ENCODE measurements at places on chromosomes 4 and X.

- no peak for DNase-seq
Measured at GRCh38 chrX:38627683-38628082, 66.3 kb downstream of the TSPAN7 start.

GRCh38 chr4:10963958-10964703 lies 279.6 kb upstream of the CLNK start:
- no peak for DNase-seq

DNA sequence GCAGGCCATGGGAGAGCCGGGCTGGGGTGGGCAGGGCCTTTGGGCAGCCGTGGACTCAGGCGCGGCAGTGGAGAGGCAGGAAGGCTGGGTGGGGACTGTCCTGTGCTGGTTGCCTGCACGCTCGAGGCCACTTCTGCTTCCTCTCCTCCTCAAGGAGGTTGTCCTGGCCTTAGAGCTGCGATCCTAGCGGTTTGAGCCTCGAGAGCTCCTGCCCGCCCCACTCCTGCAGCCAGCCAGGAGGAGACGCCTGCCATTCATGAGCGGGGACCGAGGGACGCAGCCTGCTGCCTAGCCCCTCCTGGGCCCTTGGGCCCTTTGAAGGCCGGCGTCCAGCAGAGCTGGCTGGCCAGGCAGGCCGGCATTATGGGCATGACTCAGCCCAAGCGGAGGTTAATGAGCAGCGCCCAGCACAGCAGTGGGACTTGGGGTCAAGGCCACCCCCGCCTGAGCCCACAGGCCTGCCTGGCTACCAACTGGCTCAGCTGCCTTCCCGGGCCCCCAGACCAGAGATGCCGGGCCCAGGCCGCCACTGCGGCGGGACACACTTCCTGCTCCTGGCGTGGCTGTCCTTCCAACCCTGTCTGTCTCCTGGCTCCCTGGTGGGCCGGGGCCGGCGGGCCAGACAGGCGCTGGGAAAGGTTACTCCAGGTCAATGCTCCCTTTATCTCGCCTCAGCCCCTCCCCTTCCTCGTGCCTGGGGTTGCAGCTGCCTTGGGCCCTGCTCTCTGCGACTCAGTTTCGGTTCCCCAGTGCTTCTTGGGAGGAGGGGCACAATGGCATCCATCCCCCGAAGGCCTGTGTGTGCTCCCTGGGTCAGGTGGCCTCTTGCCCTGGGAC lies 1.8 kb downstream of the ABCD1 start:
- DNase-seq = no peak

- DNase-seq = peak; percentile 39
Measured at GRCh38 chr4:44446801-44447562, 1.6 kb downstream of the KCTD8 start.

DNA sequence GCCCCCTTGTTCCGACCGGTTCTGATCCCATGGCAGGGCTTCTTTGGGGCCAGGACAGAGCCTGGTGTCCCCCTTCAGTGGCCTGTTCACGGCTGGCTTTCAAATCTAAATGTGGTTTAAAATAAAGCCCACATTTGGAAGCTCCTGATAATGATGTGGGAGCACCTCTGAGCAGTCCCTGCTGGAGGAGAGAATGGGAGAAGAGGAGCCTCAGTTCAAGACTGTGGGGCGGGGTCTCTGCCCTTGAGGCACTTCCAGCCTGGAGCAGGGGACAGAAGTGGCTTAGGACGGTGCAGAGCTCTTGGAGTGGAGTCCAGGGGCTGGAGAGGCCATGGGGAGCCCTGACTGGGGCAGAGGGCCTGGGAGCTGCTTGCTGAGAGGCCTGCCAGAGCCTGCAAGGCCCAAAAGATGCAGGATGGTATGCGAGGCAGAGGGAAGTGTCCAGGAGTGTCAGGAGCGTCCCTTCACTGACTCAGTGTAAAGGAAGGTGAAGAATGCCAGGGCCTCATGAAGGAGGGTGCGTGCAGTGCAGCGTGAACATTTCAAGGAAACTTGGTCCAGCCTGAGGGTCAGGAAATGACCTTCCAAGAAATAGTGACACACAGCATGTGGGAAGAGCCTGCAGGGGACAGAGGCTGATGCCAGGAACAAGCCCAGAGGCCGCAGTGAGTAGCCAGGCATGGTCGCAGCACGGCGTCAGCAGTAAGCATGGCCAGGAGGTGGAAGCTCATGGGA lies 21.1 kb upstream of the TADA2B start:
- DNase-seq = peak; percentile 51

- no peak for DNase-seq
Measured at GRCh38 chrX:129679901-129680300, 25.1 kb upstream of the APLN start.

GRCh38 chr4:17595471-17596005 lies 18.5 kb downstream of the LAP3 start:
- DNase-seq = no peak

GRCh38 chr4:156734965-156735895 lies 236.4 kb downstream of the PDGFC start:
- DNase-seq = no peak

DNA sequence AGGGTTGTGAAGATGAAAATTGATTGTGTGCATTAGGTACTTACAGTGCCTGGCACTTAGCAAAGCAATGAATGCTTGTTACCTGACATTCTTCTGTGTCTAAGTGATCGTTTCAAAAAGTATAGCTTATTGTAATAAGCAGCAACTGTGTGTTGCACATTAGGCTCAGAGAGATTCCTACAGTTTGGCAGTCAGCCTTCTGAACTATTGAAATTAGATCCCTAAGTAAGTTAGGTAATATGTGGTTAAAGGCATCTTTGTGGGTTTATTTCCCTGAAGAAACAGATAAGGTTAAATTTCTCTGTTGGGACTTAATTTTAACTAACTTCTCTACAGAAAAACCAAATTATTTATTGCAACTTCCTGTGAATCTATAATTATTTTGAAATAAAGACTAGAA lies 93.4 kb downstream of the REPS2 start:
- no peak for DNase-seq

DNA sequence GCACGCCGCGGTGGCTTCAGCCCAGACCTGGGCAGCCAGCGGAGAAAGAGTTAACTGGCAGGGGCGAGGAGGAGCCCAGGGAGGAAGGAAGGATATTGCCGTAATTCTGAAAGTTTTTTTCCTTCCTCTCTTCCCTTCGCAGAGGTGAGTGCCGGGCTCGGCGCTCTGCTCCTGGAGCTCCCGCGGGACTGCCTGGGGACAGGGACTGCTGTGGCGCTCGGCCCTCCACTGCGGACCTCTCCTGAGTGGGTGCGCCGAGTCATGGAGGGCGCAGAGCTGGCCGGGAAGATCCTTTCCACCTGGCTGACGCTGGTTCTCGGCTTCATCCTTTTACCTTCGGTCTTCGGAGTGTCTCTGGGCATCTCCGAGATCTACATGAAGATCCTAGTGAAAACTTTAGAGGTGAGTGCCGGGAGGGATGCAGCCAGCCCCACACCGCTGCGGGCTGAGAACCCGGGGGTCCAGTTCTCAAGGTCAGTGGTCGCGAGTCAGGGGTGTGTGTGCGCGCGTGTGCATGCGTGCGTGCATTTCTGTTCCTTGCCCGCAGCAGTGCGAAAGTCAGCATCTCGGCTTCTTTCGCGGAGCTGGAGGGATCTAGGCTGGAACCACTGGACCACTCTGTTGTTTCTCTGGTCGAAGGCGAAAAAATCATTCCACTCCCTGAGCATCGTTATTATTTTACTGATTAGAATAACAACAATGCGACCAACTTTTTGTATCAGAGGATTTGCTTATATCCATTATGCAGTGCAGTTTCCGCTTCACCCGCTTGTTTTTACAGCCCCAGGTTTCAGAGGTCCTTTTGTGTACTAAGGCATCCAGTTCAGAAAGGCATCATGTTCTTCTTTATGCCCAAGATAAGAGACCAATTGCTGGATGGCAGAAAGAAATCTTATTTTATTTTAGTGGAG lies 709 bp downstream of the GPAT3 start:
- no peak for DNase-seq

GRCh38 chr4:159003420-159004253 lies 99.2 kb upstream of the RAPGEF2 start:
- no peak for DNase-seq

DNA sequence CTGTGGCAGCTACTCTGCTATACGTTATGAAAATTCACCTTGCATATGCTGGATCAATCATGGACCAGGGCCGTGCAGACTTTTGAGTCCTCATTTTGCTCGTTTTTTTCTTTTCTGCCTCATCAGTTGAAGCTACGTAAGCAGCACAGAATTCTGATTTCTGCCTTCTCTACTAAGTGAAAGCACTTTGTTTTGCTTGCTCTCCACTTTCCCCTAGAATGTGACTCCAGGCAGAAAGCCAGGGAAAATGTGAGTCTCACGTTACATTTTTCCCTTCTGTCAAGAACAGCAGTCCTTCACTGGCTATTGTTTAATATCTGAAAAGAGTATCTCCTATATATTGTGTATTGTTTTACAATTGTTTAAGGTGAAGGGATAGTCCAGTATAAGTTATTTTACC lies 1840.1 kb downstream of the PCDH7 start:
- DNase-seq = no peak

GRCh38 chr4:168723020-168723419 lies 226.2 kb downstream of the PALLD start:
- no peak for DNase-seq

- no peak for DNase-seq
Measured at GRCh38 chr4:143023239-143023918, 161.3 kb upstream of the USP38 start.

DNA sequence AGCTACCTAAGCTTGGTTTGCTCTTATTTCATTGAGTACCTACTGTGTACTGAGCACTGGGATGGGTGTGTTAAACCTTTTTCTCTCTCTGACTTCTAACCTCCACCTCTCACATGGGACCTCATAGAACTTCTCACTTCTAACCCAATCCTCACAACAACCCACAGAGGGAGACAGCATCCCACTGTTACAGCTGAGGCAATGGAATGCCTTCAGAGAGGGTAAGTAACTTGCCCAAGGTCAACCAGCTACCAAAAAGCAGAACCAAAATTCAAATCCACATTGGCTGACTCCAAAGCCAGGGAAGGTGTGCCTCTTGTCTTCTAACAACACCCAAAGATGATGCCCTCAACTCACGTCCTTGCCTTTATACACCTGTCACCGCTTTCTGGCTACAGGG lies 5.4 kb downstream of the SEL1L3 start:
- DNase-seq = no peak

GRCh38 chr4:66585767-66586166 lies 915.5 kb upstream of the EPHA5 start:
- no peak for DNase-seq

- DNase-seq = no peak
Measured at GRCh38 chr4:43337707-43338106, 445.2 kb downstream of the GRXCR1 start.

DNA sequence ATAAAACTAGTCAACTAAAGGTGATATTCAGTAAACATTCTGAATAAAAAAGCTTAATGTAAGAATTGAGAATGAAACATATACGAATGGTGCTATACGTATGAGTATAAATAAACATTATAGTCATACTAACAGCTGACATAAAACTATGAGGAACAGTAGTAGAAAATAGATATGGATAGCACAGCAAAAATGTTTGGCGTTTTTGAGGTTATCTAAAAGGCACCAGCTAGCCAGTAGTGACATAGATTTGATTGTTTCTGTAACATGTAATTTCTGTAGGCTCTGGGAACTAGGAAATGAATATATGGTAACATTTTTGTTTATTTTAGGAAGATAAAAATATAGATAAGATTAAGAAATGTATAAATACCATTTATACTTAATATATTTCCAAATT lies 69.3 kb downstream of the SNX25 start:
- no peak for DNase-seq

DNA sequence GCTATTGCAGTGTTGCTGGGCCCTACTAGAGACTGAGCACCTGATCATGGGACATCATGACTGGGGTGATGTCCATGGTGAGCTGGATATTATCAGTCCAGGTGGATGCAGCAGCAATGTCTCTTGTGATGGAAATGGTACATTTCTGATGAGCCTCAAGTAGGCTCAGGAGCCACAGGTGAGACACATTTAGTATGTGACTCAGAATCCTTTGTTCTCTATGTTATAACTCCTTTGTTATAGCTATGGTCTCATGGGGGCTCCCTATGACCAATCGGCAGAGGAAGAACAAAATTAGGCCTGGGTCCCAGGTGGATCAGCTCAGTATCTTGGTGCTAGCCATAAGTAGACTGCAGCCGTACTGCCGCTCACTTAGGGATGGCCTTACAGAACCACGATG lies 107.9 kb upstream of the FAT1 start:
- no peak for DNase-seq

DNA sequence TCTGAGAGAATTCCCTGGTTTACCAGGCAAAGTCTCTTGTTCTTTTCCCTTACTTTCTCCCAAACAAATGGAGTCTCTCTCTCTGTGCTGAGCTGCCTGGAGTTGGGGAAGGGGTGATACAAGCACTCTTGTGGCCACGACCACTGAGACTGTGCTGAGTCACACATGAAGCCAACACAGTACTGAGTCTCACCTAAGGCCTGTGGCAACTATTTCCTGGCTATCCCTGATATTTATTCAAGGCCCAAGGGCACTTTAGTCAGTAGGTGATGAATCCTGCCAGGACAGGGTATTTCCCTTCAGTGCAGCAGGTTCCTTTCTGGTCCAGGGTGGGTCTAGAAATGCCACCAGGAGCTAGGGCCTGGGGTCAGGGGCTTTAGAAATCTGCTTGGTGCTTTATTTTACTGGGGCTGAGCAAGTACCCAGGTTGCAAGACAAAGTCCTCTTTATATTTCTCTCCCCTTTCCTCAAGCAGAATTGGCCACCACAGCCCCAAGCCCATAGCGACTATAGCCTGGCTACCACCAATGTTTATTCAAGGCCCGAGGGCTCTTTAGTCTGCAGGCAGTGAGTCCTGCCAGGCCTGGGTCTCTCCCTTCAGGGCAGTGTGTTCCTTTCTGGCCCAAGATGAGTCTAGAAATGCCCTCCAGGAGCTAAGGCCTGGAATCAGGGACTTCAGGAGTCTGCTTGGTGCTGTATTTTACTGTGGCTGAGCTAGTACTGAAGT lies 10.5 kb downstream of the ARL13A start:
- no peak for DNase-seq

- DNase-seq = no peak
Measured at GRCh38 chrX:152869972-152870371, 27.9 kb upstream of the ZNF185 start.
